ENCODE measurements at places on chromosomes 3 and 15.

- no peak for DNase-seq
These were observed 30.9 kb downstream of the MGLL start for GRCh38 chr3:127791221-127791913.

DNA sequence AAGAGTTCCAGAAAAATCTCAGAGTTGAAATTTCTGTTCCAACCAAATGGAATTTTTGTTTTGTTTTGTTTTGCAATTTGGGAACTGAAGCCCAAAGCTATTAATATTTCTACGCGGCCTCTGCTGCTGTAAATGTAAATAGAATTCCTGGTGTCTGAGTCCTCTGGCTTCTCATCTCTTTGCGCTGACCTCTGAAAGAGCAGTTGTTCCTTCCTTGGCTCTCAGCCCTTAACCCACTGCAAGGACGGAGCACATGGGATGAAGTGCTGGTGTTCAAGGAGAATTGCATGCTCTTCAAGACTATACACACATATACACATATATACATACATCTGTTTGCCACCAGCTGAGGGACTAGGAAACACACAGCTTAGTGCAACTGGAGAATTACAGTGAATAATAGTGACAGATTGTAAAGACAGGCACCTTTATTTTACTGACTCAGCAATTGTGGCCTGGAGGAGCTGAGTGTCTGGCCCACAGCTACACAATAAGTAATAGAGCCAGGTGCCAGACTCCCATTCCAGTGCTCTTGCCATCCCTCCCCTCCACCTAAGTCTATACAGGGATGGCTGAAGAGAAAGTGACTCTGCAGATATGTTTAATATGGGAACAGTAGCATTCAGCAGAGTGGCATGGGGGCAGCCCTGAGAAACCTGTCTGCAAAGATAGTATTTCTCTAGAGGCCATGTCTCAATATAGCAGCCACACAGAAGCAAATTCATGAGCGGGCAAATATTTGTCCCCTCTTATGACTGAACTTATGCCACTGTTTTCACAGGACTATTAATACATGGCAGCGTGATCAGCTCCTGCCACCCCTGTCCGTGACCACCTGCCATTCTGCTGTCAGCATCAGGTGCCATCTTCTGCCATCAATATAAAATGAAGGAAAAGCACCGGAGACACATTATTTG lies 42.3 kb downstream of the NEK10 start:
- DNase-seq, result no peak

DNA sequence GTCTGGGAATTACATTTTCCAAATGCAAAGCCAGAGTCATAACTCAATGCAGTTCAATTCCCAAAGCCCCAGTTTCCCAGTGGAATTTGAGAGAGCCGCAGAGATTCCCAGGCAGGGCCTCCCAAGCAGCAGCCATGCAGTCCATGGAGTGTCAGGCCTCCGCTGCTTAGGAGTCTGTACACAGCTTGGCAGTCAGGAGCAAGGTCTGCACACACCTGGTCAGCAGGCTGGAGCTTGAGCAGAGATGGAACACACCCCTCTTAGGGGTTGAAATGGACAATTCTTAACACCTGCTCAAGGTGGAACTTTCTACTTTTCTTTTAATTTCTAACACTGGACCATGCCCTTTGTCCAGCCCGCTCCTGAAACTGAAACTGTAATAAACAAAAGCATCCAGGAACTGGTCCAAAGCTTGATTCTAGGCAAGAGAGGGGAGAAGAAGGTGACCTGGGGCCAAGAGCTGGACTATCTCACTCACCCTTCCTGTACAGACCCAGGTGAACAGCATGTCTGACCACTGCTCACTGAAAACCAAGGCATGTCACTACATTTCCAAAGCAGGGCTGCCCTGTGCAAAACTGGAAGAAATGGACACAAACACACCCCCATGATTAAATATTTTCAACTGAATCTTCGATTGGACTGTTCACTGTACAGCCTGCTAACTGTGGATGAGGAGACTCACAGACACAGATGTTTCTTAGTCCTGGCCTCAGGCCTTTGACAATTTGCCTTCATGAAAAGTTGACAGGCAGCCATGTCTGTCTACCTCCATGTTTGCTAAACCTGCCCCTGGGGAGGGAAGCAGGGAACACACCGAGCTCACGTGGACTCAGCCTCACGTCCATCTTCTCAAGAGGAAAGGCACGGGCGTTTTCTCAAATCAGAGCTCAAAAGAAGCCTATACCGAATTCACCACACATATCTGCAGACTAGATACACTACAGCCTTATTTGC lies 48.6 kb upstream of the DUSP7 start:
- DNase-seq, result no peak

DNA sequence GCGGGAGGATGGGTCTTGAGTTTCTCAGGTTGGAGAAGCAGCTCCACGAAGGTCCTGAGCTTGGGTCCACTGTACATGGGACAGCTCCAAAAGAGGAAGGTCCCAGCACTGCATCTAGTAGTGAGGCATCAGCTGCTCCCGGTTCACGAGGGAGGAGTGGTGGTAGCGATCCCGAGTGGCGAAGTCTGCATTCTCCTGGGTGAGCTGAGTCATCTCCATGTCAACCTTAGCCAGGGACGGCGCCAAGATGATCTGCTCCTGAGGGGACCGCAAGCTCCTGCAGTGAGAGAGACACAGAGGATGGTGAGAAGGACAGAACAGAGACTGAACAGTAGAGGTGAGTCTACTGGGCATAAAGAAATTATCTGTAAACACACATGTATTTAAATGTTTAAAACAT lies 28.0 kb upstream of the HEG1 start:
- no peak for DNase-seq

DNA sequence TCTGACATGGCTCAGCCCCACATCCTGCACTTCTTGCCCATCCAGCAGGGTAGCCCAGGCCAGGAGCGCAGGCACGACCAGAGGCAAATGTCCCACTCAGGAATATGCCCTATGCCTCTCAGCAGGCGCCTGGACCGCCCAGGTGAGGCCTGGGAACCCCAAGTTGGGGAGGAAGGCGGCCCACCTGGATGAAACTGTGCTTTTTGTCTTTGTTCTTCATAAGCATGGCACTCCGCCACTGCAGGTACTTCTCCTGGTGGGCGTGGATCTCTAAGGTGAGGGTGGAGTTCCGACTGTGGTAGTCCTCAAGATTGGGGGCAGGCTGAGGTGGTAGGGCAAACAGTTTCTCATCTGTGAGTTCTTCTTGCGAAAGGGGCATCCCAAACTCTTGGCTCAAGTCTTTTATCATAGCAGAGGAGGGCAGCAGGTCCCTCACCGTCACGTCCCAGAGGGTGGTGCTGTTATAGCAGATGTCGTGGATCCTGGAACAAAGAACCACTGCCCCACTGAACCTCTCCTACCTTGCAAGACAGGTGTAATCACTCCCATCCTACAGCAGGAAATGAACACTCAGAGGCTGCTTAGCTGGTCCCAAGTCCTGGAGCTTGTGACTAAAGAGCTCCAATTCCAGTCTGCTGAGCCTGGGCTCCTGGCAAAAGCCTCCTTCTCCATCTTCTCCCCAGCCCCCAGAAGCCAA lies 53.2 kb downstream of the ACAD9 start:
- no peak for DNase-seq

- no peak for DNase-seq
These were observed 71.9 kb upstream of the CHRNB4 start for GRCh38 chr15:78712797-78713515.

- DNase-seq, result no peak
These were observed 65.7 kb downstream of the SHQ1 start for GRCh38 chr3:72782521-72782920.

GRCh38 chr3:106740116-106740515 lies 637.1 kb upstream of the CCDC54 start:
- DNase-seq, result no peak

GRCh38 chr3:160953686-160954085 lies 151.5 kb downstream of the B3GALNT1 start:
- DNase-seq, result no peak

GRCh38 chr15:99303907-99304306 lies 52.6 kb downstream of the LRRC28 start:
- no peak for DNase-seq

GRCh38 chr15:39788108-39788507 lies 5.5 kb upstream of the FSIP1 start:
- DNase-seq, result no peak
